Fibroblast of skin of left quadriceps (primary cell): ENCODE measurements at places on chromosomes 2 and 18.

DNA sequence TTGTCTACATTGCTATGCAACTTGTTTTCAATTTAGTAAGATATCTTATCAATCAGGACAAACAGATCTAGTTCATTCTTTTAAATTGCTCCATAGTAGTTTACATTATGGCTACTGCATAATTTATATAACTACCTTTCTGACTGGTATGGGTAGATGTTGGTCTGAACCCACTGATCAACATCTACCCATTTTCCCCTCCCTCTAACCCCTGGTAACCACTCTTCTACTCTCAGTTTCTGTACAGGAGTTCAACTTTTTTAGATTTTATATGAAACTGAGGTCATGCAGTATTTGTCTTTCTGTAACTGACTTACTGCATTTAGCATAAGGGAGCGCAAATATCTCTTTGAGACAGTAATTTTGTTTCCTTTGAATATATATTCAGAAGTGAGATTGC, 73.2 kb downstream of the ITSN2 start:
- DNase-seq = no peak

- no peak for DNase-seq
Measured at GRCh38 chr2:134670955-134671354, 47.8 kb downstream of the TMEM163 start.

- DNase-seq = no peak
Measured at GRCh38 chr2:142920571-142920970, 43.1 kb downstream of the KYNU start.

DNA sequence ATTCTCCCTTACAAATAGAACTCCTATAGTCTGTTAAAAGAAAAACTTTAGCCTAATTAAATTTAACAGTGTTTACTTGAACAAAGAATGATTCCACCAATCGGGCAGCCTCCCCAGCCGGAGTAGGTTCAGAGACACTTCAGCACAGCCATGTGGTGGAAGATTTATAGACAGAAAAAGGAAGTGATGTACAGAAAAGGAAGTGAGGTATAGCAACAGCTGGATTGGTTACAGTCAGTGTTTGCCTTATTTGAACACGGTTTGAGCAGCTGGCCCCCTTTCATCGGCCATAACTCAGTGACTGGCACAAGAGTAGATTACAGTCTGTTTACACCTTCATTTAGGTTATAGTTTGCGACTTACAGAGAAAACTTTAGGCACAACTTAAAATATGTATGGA, 2.1 kb upstream of the SKA1 start:
- no peak for DNase-seq

- DNase-seq = no peak
Measured at GRCh38 chr2:192584976-192585375, 390.2 kb upstream of the TMEFF2 start.

GRCh38 chr2:161237392-161238264, 70.6 kb upstream of the PSMD14 start:
- peak; percentile 13 for DNase-seq
